Activated gamma-delta T cell (primary cell): ENCODE measurements at places on chromosomes 2 and 18.

DNA sequence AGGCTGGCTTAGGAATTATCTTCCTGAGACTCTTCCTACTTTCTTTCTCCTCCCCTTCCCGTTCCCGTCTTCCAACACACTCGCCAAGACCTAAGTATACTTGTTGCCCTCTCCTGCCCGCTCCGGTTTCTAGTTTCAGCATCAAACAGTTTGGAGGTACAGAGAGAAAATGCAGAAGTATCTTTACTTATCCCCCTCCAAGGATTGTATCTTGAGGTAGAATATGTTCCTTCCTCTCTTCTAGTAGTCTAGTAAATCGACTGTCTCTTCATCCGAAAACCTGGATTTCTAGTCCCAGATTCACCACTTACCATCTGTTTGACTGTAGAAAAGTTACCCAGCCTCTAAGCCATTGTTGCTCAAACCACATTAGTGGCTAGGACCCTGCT is 755 bp downstream of the EIF4E2 start:
- no peak for DNase-seq

GRCh38 chr2:127080226-127080937 is 26.6 kb downstream of the BIN1 start:
- peak; percentile 50 for DNase-seq

- no peak for DNase-seq
Observed at GRCh38 chr18:49023938-49024803, 73.4 kb upstream of the SMAD7 start.

DNA sequence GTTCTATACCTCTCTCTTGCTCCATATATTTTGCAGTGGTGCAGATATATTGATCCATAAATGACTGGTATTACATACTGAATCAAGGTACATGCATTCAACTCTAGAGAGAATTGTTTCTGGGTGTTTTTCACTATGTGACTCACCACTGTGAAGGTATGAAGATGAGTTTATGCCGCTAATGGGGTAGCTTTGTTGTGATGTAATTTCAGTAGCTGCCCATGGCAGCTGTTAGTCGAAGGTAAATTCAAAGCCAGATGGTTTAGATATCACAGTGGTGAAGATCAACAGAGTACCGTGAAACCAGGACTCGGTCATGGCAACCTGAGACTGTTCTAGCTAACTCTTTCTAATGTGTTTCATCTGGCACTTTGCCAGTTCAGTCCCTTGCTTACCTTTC is 50.4 kb downstream of the PKP4 start:
- DNase-seq, result no peak

GRCh38 chr2:224561234-224562005 is 23.7 kb downstream of the CUL3 start:
- no peak for DNase-seq

DNA sequence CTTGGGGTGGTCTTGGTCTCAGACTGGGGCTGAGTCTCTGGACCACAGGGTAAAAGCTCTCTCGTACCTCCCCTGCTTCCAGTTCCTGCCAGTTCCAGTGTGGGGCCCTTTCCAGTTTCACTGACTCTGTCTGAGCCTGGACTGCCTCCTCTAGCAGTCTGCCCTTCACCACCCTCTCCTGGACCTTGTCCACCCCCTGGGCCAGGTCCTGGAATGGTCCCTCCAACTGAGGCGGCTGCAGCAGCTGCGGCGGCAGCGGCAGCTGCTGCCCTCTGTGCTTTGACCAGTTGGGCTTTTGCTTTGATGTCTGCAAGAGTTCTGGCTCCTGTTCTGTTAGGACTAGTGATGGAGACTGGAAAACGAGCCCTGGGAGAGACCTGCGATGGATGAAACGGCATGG is 70.7 kb upstream of the DTNB start:
- DNase-seq, result no peak

GRCh38 chr18:72427721-72428120 is 116.4 kb downstream of the CBLN2 start:
- no peak for DNase-seq

GRCh38 chr18:50072146-50072545 is 122.8 kb downstream of the MYO5B start:
- DNase-seq, result no peak

DNA sequence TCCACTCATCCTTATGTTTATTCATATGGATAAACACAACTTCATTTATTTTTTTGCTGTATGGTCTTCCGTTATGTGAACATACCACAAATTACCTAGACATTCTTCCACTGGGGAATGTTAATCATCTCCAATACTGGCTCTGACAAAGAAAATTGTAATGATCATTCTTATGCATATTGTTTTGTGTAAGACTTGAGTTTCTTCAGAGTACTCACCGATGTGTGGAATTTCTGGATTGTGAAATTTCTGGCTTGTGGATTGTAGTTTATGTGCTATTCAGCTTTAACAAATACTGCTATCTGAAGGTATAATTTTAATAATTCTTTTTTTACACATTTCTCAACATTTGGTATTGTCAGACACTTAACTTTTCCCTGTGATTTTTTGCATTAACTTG is 212.2 kb upstream of the THUMPD2 start:
- DNase-seq, result no peak

GRCh38 chr2:199861132-199861774 is 10.3 kb upstream of the FTCDNL1 start:
- no peak for DNase-seq

- DNase-seq, result no peak
Observed at GRCh38 chr2:55860832-55861231, 62.8 kb downstream of the EFEMP1 start.

DNA sequence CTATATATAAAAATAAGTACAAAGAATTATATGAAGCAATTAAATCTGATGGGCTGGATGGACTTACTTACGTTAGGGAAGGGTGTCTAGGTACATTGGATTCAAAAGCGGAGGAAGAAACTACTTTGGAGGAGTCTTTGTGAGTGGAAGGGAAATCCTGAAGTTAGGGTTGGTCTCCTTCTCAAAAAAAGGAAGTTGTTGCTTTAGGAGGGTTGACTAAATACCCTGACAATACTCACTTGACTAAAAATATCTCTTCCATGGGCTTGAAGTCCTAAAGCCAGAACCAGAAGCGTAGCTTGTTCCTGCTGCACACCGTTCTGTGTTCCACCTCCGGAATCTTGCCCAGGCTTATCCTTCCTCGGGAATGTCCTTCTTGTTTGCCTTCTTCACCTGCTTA is 143.3 kb upstream of the ZEB2 start:
- no peak for DNase-seq

DNA sequence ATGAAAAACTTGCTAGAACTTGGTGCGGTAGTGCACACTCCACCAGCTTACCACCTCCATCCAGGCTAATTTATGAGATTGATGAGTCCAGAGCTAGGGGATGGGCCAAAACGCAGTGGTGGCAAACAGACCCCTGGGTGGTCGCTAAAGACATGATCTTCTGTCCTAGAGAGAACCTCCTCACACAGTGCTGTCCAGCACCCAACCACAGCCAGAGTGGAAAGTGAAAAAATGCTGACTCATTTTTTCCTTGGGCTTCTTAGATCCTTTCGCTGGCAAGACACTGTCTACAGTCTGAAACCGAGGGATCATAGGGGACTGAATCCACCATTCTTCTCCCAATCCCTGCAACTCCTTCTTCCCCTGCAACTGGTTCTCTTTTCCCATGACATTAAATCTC is 4.1 kb downstream of the ANTXR1 start:
- DNase-seq, result no peak

DNA sequence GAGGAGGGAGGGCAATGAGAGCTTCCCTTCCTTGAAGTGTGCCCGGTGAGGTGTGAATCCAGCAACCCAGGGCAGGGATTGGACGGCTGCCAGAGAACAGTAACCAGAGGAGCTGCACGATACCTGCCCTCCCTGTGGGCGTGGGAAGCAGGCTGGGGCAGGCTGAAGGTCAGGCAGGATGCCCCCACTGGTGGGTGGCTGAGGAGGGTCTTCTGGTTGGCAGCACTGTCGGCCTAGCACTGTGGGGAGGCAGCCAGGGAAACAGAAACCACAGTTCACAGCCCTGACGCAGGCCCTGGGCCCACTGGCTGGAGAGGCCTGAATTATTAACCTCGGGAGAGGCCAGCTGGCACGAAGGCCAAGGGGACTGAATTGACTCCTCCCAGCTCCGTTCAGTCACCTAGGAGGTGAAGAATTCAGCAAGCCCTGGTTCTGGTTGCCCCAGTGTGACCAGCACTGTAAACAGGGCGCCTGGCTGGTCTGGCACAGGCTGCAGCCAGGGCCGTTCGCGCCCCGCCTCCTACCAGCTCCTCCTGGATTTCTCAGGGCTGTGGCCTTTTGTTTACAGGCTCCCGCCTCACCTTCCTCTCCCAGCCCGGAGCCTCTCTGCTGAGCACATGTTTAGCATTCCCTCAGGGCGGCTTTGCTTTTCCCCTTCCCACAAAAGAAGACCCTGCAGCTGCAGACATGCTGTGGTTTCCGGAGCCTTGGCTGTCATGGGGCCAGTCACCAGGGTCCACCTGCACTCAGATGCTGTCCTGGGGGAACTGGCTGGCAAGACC is 97.8 kb downstream of the B3GNT2 start:
- no peak for DNase-seq

DNA sequence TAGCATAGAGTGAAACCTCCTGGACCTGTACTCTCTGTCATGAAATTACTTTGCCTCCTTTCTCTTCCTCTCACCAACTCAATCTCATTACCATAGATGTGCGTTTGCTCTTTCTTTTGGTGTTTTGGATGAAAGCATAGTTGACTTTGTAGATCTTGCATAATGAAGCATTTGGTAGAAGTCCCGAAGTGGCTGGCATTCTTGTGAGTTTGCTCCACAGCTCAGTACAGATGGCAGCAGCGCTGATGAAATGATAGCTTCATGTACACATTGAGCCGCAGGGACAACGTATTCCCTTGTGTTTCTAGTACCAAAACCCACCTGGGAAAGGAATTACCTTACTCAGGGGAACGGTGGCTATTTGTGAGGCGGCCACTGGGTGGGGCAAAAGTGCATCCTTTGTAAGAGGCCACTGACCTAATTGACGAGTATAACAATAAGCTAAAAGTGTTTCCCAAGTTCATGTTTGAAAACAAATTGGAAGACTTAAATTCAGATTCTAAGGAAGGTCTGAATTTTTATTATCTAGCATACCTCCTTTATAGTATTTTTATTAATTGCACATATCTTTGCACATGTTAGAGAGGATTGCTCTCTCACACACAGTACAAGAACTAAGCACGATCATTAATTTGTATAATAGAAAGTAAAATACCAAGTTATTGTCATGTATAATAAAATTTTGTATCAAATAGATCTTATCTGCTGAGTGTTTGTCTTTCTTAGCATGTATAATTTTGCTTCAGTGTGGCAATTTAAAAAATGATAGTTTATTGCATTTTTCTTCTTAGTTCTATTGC is 25.4 kb upstream of the CDH7 start:
- DNase-seq, result no peak

DNA sequence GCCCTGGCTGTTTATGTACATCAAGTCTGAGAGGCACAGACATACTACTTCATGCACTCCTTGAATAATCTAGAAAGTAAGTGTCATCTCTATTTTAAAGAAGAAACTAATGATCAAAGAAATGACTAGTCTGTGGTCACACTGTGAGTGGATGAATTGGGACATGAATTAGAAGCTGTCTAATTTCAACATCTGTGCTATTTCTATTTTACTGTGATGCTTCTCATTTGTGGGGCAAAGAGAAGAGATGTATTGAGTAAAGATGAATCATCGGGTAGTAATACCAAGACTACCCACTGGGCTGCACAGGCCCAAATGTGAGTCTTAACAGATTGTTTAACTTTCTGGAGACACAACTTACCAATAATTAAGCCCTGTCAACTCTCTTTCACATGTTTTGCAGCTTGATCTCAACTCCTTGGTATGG is 42.4 kb upstream of the MTIF2 start:
- no peak for DNase-seq

DNA sequence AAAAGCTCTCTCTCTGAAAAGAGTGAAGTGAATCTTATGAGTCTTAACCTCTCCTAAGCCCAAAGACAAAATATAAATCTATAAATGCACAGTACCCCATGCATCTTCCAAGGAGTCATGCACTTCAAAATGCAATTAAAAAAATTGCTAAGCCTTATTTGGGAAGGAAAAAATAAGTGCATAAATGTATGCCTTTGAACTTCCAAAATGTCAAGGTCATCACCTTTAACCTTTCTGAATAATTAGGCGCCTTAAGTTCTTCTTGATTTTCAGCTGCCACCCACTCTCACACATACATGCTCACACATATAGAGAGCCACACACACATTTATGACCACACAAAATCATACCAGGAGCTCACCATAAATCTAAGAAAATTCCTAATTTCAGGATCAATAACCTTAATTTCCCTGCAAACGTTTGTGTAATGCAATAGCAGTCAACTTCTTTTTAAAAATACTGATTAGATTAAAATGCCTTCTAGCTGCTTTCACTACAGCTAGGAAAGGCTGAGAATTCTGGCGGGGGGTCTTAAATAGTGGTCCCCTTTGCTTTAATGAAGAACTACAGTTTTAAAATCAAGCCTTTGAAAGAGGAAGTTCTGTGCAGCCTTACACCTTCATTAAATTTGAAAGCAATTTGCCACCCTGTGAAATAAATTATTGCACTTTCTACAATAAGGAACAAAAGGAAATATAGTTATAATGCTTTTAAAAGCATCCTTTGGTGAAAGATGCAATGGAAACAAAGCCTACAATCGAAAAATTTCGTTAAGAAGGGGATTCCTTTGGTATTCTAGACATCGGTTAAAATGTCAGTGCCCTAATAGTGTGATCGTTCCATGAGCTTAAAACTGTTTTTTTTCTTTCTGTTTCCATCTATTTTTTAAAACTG is 3.6 kb downstream of the HOXD11 start:
- DNase-seq, result no peak

GRCh38 chr2:8872821-8873432 is 35.5 kb upstream of the KIDINS220 start:
- DNase-seq, result no peak

GRCh38 chr2:97728091-97728731 is 14.8 kb downstream of the ZAP70 start:
- DNase-seq, result no peak
